ENCODE measurements at places on chromosomes 16 and 17. TPM values are rescaled to one million over a fixed set of nuclear protein-coding genes. Genes with fewer than 3 reads are reported as not detected.

Gene TBC1D3E
- not detected for polyA plus RNA-seq

- H3K36me3 ChIP-seq = no peaks in the 10 kb centered on the region
- H3K27me3 ChIP-seq = no peaks in the 10 kb centered on the region
- no peak overlapping the region for H3K4me3 ChIP-seq
- peak overlapping the region; percentile 83 for H3K27ac ChIP-seq
- DNase-seq = peak; percentile 90
Observed at GRCh38 chr17:50289991-50290702, 15.9 kb downstream of the TMEM92 start.

DNA sequence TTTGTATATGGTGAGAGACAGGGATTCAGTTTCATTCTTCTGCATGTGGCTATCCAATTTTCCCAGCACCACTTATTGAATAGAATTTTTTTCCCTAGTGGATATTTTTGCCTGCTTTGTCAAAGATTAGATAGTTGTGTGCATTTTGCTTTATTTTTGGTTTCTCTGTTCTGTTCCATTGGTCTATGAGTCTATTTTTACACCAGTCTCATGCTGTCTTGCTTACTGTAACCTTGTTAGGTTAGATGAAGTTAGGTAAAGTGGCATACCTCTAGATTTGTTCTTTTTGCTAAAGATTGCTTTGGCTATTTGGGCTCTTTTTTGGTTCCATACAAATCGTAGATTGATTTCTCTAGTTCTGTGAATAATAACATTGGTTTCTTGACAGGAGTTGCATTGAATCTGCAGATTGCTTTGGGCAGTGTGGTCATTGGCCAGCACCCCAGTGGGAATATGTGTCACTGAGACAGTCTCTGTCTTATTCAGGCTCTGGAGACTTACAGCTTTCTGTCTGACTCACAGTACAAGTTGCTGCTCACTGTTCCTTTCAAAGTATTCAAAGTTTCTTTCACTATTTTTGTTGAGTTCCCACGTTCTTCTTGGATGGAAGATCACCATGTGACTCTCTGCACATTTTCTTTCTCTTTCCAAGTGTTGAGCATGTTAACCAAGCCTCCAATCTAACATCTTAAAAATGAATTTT is 709.1 kb downstream of the CDH11 start:
- no peak for DNase-seq
- H3K27ac ChIP-seq = no peak overlapping the region
- H3K36me3 ChIP-seq = no peaks in the 10 kb centered on the region

DNA sequence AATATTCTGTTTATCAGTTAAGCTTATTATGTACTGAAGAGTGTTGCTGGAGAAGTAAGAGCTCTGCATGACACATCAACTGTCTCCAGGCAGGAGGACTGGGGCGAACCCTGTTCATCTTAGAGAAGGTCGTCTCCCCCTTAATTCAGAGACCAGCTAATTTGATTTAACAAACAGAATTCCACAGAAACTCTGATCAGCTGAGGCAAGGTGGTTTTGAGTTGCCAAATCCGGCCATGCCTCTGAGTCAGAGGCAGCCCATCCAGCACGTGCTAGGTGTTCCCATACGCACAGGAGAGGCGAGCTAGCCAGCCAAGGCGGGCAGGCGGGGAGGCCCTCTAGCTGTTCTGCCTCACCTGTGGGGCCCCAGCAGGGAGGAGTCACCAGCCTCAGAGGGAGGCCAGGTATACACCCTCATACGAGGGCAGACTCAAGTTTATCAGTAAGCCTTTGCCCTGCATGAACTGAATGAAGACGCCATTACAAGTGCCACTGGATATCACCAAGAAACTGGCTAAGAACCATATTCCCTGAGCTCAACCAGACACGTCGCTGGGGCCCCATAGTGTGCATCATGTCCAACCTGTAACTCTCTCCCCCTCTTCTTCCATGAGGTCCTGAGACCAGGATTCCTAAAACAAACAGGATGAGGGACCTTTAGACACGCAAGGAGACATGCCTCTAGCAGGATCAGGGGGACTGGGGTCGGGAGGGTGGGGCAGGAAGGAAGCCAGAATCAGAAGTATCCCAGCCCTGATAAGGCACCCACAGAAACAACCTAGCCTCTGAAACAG is 25.7 kb downstream of the STAT5A start:
- H3K36me3 ChIP-seq = peaks cover 11% of the 10 kb centered on the region
- H3K27ac ChIP-seq = peak overlapping the region; percentile 10
- peaks cover 50% of the 10 kb centered on the region for H3K4me1 ChIP-seq
- DNase-seq = no peak
- H3K4me3 ChIP-seq = no peak overlapping the region
- H3K27me3 ChIP-seq = no peaks in the 10 kb centered on the region

DNA sequence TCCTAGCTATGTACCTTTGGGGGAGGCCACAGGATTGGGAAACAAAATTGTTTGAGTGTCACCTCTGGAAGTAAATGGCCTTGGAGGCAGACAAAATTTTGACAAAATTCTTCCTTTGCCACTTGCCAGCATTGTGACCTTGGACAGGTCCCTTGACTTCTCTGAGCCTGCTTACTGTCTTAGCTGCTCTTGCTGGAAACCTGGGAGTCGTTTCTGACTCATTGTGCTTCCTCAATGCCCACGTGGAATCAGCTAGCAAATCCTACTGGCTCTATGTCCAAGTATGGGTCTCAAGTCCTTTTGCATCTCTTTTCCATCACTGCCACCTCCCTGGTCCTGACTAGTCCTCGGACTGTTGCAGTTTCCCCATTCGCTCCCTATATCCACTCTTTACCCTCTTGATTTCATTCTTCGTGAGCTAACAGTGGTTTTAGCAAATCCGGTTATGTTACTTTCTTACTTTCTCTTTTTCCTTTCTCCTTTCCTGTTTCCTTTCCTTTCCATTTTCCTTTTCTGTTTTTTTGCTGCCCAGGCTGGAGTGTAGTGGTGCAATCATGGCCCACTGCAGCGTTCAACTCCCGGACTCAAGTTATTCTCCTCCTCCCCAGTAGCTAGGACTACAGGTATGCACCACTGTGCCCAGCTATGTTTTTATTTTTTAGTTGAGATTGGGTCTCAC is 68.1 kb upstream of the LGALS9 start:
- H3K27me3 ChIP-seq = no peaks in the 10 kb centered on the region
- peak overlapping the region; percentile 69 for H3K27ac ChIP-seq
- H3K4me3 ChIP-seq = no peak overlapping the region
- peak; percentile 36 for DNase-seq
- no peaks in the 10 kb centered on the region for H3K36me3 ChIP-seq

- no peaks in the 10 kb centered on the region for H3K4me1 ChIP-seq
- H3K4me3 ChIP-seq = no peak overlapping the region
- no peaks in the 10 kb centered on the region for H3K27me3 ChIP-seq
Observed at GRCh38 chr17:60902399-60902798, 224.7 kb downstream of the BCAS3 start.
